Stimulated activated CD4-positive, alpha-beta T cell treated with anti-CD3 and anti-CD28 coated beads, Interleukin-1b, Interleukin-23, amount 100 ng/mL, for 4 hours (primary cell): ENCODE measurements at places on chromosomes 16 and 17.
A peak's percentile ranks its signal among the peaks of the same experiment; 100 is the strongest.

GRCh38 chr17:40722241-40722640, 18.7 kb upstream of the KRT24 start:
- no peak for DNase-seq

- DNase-seq: no peak
Observed at GRCh38 chr16:31063843-31064611, 10.0 kb downstream of the ZNF668 start.

GRCh38 chr17:75457047-75457654, 716 bp downstream of the TMEM94 start:
- DNase-seq: peak; percentile 9

GRCh38 chr17:13287226-13287625, 269.4 kb upstream of the ELAC2 start:
- no peak for DNase-seq

GRCh38 chr17:4708436-4708835, 2.0 kb upstream of the ARRB2 start:
- peak; percentile 20 for DNase-seq

GRCh38 chr17:78572239-78573205, 4.7 kb downstream of the DNAH17 start:
- no peak for DNase-seq

DNA sequence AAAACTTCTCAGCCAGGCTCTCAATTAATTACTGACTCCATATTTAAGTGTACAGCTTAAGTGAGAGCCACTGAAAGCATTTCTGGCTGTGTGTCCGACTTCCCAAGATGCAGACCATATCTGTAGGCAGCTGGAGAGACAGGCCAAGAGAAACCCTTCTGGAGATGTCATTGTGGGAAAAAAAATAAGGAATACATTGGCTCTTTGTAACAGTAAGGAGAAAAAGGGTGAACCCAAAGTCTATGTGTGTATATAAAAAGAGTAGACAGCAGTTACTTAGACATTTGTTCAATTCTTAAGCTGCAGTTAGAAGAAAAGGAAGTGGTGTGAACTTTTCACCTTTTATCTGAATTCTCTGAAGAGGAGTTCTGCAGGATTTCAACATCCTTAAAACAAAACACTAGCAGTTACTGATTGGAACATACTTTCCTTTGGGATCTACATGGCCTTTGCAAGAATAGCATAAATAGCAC, 21.7 kb downstream of the FAM117A start:
- no peak for DNase-seq

GRCh38 chr16:48603647-48604376, 6.2 kb downstream of the N4BP1 start:
- DNase-seq: no peak

DNA sequence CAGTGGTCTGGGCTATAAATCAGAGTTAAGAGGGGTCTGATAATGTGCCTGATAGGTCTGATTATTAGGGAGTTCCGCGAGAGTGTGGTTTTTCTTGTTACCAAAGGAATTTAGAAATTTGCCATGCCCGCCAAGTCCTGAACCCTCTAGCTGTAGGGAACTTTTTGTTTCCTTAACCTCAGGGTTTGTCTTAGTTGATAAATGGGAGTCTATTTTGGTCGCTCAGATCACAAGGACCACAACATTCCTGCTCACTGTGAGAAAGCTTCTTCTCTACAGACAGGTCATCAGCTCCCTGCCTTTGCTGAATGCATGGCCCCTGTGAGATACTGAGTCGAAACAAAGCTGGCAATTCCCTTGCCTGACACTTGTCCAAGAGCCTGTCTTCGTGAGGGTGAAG, 497.8 kb downstream of the HS3ST4 start:
- DNase-seq: no peak

GRCh38 chr17:62592341-62593099, 35.0 kb upstream of the MRC2 start:
- DNase-seq: no peak

DNA sequence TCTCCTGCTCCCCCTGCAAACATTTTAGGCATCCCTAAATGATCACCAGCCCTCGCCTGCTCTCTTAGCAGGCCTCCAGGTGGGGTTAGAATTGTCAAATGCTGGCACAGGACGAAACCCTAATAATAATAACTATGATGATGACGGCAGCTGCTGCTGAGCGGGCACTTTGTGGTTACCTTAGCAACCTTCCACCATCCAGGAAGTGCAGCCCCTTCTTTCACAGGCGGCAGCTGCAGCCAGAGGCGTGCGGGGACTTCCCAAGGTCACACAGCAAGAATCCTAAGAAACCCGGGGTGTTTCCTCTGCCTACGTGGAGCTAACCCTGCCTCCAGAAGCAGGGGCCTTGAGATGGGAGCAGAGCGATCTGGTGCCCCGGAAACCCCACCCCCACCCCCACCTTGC, 22.4 kb upstream of the EIF1 start:
- DNase-seq: peak; percentile 40

DNA sequence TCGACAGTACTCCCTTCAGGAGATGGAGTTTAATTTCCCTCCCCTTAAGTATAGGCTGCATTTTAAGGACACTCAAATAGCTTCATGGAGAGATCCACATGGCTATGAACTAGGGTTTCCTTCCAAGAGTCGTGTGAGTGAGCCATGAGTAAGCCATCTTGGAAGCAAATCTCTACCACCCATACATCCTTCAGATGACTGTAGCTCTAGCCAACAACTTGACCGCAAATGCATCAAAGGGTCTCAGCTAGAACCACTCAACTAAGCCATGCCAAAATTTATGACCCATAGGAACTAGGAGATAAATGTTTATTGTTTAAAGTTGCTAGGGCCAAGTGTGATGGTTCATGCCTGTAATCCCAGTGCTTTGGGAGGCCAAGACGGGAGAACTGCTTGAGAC, 43.4 kb downstream of the METTL16 start:
- no peak for DNase-seq

DNA sequence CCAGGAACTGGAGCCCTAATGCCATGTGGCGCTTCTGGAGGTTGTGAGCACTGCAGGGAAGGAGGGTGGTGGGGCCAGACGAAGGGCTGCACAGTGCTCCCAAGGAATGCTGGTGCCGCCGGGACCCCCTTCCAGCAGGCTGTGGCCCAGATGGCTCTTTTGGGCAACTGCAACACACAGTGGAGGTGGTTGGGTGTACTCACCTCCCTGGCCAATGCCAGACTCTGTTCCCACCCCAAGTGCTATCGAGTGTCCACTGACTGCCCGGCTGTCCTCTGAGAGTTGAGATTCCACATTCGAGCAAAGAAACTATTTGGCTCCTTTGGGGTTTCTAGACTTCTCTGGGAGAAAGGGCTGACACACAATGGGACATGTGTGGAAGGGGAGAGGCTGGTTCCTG, 167.9 kb downstream of the RGS9 start:
- DNase-seq: no peak

DNA sequence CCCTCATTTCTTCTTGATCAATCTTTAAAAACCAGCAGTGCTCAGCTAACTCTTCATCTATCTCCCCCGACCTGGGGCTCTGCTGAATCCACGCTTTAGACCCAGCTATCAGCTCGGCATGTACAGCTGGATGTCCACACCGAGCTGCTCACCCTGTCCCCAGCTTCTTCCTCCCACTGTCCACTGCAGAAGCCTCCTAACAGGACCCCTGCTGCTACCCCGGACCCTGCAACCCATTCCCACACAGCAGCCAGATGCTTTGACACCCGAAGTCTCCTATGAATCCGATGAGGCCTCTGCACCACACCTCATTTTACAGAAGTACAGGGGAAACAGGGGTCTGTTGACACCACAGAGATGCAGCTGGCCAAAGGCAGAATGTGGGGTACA, 13.8 kb downstream of the GCGR start:
- DNase-seq: no peak

GRCh38 chr16:24652209-24652712, 77.2 kb upstream of the TNRC6A start:
- no peak for DNase-seq

- DNase-seq: no peak
Observed at GRCh38 chr17:79984877-79985276, 50.8 kb downstream of the TBC1D16 start.

DNA sequence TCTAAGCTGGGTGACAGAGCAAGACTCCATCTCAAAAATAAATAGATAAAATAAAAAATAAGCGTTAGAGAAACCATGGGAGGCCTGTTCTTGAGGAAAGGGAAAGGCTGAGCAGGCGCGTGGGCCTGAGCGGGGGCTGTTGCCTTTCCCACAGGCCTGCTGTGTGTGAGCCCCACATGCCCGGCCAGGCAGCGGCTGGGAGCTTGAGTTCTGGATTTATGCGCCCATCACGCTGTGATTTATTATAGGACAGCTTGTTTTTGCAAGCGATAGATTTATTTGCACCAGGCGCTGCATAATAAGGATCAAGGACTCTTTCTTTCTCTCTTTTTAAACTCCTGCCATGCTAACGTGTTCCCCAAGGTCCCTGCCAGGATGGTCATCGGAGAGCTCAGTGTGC, 14.8 kb upstream of the WFDC1 start:
- DNase-seq: no peak

DNA sequence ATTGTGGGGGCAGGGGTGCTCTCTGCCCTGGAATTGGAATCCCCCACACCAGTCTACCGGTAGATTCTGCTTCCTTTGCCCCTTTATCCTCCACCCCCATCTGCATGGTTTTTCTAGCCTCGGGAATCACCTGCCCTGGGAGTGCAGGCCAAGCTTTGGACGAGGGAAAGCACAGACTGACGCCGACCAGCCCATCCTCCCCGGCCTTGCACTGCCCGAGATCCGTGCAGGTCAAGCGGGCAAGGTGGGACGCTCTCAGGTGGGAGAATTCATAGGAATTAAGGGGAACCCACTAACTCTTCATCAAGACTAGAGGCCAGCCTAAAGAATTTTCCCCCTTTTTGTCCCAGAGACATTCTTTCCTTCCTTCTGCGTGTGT, 9.9 kb upstream of the HOXB13 start:
- no peak for DNase-seq

DNA sequence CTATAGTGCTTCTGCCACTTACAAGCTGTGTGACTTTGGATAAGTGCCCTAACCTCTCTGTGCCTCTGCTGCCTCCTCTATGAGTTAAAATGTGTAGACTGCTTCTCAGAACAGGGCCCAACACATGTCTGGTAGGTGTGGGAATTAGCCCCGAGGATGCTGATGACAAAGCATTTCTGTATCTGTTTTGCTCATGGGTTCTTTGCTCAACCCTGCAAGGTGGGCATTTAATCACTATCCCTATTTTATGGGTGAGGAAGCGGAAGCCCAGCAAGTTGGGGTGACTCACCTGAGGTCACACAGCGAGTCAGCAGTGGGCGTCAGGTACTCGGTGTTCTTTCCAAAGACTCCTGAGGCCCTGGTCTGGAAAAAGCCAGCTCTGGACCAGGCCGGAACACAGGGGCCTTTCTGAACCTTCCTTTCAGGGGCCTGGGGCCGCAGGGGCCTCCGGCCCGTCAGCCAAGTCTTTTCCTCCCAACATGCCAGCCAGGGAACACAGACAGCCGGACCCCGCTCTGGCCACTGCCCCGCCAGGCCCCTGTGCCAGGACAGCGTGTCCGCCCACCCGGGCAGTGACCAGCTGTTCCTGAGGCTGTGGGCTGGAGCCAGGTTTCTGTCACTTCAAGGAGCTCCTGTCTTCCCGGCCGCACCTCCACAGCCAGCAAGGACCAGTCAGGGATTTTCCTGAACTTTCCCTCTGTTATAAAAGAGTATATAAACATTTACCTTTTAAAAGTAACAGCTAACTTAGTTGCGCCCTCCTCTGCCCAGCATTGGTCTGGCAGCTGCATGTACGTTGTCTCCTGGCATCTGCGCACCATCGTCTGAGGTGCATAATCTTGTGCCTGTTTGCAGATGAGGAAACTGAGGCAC, 62.5 kb downstream of the SREBF1 start:
- no peak for DNase-seq

GRCh38 chr17:62680541-62681052, 53.1 kb downstream of the MRC2 start:
- DNase-seq: no peak

DNA sequence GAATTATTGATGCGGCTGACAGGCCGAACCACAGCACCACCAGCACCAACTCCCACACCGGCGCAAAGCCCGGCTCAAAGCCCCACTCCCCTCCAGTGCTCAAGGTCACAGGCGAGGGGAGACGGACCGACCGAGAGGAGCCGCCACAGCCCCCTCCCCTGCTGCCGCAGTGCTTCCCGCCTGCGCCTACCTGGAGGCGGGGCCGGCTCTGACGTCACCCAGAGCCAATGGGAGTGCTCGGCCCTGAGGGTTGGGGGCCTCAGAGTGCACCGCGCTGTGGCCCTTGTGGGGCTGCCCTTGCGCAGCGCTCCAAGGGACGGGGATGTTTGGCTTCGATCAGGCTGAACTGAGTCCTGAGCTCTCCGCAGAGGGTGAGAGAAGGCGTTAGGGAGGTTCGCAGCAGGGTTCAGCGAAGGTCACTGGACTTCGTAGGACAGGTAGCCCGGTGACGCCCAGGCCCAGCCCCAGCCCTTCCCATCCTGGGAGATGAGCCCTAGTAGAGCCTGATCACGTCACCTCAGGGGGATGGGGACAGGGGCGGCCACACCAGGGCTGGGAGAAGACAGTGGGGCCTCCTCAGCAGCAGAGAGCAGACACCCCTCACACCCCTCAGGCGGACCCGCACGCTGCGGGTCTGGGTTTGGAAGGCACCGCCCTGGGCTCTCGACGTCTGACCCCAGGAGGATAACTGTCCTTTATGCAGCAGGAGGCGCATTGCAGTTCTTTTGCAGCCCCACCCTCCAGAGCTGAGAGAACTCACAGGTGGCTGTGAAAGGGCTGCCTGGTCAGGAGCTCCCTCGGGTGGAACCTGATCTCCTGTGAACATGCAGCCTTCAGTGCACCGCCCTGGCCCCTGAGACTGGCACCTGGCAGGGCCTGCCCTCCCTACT, 1.5 kb downstream of the NDRG4 start:
- peak; percentile 25 for DNase-seq

GRCh38 chr17:57909551-57909950, 45.7 kb downstream of the CUEDC1 start:
- DNase-seq: no peak

DNA sequence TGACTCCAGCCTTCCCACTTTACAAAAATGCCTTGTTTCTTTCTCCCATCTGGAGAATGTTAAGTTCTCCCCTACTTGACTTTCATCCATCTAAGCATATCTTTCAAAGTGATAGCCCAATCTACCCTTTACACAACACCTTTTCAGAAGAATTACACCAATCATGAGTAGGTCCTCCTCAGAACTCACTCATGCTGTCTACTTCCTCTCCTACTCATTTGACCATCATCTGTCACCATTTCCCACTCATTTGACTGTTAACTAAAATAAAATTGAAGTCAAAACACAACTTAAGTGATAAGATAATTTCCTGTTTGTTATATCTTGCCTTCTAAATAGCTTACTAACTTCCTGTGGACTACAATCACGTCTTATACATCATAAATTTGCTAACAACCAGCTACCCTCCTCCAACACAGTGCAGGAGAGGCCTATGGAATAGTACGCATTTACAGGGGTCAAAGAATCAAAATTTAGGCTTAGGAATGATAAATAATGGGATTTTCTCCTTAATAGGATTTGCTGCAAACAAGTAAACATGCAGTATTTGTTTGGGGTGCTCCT, 16.1 kb downstream of the KCNJ16 start:
- DNase-seq: no peak

- DNase-seq: no peak
Observed at GRCh38 chr16:56286809-56287208, 95.5 kb downstream of the GNAO1 start.
